ENCODE measurements at places on chromosomes 1 and 21.
A peak's percentile ranks its signal among the peaks of the same experiment; 100 is the strongest.

GRCh38 chr1:56831871-56832693 is 12.9 kb upstream of the FYB2 start:
- DNase-seq, result peak; percentile 83

DNA sequence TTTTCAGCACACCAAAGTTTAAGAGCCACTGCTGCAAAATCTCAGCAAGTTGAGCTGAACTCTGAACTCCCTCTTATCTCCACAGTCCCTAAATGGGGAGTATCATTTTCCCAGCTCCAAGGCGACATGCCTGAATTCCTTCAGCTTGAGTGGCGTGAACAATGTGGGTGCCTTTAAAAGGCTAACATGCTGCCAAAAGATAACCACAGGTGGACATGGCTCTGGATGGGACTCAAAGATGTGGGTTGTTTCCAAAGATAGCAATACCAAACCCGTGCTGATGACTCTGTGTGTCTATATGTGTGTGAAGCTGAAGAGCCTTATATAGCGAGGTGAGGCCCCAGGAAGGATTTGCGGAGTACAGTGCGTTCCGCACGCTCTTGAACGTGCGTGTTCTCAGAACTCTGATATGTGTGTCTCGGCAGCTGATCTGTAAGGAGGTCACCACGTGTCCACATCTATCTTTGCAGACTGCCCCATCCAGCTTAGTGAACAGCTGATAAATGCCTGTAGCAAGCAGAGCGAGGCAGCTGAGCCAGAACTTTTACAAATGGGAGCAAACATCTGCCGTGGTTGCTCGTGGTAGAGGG is 189.2 kb downstream of the DYRK1A start:
- peak; percentile 94 for DNase-seq

- DNase-seq, result no peak
Observed at GRCh38 chr21:42864286-42864685, 15.1 kb downstream of the WDR4 start.

- DNase-seq, result no peak
Observed at GRCh38 chr1:244804841-244805240, 30.6 kb upstream of the COX20 start.

- DNase-seq, result no peak
Observed at GRCh38 chr1:186626356-186626932, 53.8 kb downstream of the PTGS2 start.

GRCh38 chr1:239418681-239419080 is 32.3 kb downstream of the CHRM3 start:
- DNase-seq, result no peak

DNA sequence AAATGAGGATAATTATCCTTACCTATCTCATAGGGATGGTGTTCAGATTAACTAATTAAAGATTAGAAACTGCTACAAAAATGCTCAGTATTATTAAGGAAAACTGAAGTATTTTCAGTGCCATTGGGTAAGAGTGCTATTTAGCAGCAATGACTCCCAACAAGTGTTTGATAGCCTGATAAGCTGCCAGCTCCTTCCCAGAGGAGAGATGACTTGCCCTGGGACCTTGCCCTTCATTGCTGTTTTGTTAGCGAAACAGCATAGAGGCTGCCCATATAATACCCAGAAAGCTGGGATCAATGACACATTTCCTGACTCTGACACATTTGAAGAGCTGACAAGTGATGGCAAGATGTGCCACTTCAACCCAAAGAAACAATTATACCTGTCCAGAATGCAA is 592.2 kb downstream of the ADGRL2 start:
- DNase-seq, result no peak

DNA sequence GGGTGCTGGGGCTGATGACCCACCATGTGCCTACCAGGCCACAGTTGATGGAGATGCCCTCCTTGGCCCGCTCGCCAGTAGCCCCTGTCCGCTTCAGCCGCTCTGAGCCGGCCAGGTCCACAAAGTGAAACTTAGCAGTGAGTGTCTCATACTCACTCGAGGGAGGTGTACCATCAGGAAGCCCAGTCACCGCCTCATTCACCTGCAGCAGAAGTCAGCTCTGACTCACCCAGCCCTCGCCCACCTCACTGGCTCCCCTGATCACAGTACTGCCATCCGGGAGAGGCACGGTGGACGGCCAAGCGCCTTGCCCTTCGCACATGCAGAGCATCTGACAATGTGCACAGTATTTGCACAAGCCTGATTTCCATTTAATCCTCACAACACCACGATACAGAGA is 18.8 kb downstream of the KIF21B start:
- DNase-seq, result no peak

DNA sequence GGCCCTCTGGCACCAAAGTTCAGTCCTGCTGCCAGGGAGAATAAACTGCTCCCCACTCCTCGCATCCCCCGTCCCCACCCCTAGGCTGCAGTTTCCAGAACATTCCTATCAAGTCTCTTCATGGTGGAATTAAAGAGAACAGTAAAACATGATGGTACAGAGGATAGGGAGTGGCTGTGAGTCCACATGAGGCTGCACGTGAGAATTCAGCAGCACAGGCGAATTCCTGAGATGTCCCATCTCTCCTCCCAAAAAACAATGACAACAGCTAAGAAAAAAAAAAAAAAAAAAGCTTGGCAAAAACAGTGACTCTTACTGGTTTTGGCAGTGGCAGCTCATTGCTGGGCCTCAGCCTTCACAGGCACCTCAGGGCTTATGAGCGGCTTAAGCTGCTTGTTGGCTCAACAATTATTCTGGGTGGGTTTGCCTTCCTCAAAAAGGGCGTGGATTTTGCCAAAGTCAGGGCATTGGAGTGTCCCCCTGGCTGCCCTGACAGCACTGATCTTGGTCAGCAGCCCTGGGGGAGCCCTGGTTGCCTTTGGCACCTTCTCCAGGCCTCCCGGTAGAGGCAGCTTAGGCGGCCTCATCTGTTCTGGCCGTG is 5.7 kb upstream of the IFFO2 start:
- DNase-seq, result peak; percentile 12

GRCh38 chr1:46616277-46617107 is at the start of gene MOB3C:
MOB3C (minus strand) TSS chr1:46616811; CDS start chr1:46613321, 3,490 bp downstream.
- DNase-seq, result peak; percentile 92

DNA sequence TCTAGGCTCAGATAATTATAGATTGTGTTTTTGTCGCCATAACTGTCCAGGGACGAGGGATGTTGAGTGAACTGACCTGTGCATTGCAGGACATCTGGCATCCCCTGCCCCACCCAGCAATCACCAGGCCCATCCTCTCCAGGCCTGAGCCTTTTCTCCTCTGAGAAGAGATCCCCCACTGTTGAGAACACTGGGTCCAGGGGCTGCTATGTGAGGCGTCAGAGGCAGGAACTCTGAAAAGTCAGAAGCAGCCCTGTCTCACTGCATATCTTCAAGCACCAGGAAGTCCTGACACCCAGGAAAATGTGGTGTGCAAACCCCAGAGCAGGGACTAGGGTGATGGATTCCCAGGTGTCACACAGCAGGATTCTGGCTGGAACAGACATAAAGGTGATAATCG is 17.1 kb upstream of the ACBD3 start:
- no peak for DNase-seq

- no peak for DNase-seq
Observed at GRCh38 chr1:85830837-85831236, 122.6 kb upstream of the ZNHIT6 start.

- no peak for DNase-seq
Observed at GRCh38 chr1:68268896-68269483, 36.7 kb upstream of the WLS start.

- no peak for DNase-seq
Observed at GRCh38 chr1:38222891-38223290, 176.3 kb upstream of the POU3F1 start.

DNA sequence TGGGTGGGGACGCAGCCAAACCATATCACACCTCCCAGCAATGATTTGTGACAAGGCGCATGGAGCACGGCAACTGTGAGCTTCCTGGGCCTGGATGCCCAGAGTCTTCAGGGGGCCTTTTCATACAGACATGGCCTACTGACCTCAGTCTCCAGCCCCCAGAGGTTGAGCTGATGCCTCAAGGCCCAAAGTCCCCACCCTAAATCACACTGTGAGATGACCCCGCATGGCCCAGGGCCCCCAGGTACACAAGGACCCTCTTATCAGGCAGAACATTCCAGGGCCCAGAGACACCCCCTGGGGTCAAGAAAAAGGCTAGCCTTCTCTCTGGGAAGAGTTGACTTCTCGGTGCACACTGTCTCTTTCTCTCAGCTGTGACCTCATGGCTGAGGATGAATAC is 179.7 kb upstream of the C1orf174 start:
- no peak for DNase-seq

DNA sequence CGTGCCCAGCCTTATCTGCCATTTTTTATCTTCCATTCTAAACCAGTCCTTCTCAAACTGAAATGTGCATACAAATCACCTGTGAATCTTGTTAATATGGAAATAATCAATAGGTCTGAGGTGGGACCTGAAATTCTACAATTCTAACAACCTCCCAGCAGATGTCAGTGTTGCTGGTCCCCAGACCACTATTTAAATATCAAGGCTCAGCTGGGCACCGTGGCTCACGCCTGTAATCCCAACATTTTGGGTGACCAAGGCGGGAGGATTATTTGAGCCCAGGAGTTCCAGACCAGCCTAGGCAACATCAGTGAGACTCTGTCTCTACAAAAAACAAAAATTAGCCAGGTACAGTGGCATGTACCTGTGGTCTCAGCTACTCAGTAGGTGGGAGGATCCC is 4.1 kb downstream of the UQCRHL start:
- DNase-seq, result peak; percentile 38

DNA sequence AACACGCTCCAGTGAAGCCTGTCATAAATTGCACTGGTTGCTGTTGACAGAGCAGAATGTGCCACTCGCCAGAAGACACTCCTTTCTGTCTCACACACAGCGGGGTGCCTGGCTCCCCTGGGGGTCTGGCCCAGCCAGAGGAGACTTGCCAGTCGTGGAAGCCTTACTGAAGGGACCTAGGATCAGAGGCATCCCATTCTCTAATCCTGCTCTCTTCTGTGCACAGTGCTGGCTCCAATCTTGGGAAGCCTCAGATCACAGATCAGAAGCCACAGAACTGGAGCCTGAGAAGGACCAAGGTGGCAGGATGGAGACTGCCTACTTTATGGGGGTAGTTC is 1.4 kb downstream of the SLC9A1 start:
- DNase-seq, result no peak

DNA sequence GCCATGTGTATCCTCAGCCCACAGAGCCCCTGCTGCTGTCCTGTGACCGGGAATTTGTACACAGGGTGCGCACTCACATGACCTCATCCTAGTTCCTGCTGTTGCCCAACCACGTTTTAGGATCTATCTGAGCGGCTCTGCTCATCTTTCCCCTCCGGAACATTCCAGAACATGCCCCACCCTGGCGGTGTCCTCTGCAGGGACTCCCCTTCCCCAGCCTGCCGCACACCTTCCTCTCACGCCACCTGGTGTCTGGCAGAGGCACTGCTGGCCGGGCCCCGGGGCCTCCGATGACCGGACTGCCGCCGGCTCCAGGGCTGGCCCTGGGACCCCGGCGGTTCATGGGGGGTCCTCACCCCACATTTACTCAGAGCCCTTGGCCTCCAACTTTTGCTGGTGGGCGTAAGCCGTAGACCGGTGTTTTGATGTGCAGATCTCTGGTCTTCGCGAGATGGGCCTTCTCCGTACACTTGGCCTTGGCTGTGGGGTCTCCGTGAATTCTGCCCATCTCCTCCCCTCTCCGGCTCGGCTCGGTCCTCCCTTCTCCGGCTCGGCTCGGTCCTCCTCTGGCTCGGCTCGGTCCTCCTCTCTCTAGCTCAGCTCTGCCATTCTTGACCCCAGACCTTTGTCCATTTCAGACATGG is 29.5 kb downstream of the ARHGEF16 start:
- DNase-seq, result peak; percentile 8

GRCh38 chr21:21196087-21196486 is 197.9 kb downstream of the NCAM2 start:
- DNase-seq, result no peak

DNA sequence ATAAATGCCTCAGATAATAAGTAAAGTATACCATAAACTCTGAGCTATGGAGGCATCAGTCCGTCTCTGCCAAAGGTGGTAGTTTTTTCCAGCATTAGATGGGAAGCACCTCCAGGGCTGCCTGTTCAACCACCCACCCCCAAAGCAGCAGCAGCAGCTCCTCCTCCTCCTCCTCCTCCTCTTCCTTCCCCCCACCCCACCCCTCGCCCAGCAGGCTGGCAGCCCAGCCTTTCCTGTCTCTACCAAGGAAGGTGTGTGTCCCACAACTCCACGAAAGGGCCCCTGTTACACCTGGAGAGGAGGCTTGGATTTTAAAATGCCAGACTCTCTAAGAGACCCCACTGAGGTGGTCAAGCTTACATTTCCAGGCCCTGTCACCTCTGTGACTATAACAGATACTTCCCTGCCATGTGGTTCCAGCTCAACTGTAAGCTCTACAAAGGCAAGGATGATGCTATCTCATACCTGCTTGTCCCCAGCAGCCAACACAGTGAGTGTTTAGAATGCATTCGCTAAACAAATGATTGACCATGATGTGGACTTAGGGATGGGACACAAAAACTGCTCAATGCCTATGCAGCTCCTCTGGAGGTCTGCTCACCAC is 76.7 kb downstream of the GFI1 start:
- DNase-seq, result no peak

GRCh38 chr1:39405358-39405757 is 86.1 kb upstream of the BMP8A start:
- peak; percentile 65 for DNase-seq

GRCh38 chr1:179077396-179077795 is 4.5 kb upstream of the TOR3A start:
- DNase-seq, result no peak

DNA sequence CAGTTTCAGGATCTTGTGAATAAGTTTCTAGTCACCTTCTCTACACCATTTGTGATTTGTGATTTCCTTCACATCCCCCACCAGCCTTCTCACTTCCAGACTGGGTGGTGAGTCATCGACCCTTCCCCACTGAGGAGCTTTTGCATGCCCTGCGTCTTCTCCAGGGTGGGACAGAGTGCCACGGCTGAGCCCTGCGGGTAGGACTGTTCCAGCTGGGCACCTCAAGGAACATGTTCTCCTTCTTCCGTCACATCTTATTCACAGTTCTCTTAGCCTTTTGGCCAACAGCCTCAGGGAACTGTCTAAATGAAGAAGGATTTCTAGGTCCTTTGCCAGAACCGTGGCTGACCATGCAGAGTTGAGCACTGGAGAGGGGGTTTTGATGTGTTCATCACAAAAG is 116.5 kb downstream of the TMEM53 start:
- DNase-seq, result no peak

GRCh38 chr1:165403835-165404482 is 41.0 kb downstream of the RXRG start:
- DNase-seq, result no peak

DNA sequence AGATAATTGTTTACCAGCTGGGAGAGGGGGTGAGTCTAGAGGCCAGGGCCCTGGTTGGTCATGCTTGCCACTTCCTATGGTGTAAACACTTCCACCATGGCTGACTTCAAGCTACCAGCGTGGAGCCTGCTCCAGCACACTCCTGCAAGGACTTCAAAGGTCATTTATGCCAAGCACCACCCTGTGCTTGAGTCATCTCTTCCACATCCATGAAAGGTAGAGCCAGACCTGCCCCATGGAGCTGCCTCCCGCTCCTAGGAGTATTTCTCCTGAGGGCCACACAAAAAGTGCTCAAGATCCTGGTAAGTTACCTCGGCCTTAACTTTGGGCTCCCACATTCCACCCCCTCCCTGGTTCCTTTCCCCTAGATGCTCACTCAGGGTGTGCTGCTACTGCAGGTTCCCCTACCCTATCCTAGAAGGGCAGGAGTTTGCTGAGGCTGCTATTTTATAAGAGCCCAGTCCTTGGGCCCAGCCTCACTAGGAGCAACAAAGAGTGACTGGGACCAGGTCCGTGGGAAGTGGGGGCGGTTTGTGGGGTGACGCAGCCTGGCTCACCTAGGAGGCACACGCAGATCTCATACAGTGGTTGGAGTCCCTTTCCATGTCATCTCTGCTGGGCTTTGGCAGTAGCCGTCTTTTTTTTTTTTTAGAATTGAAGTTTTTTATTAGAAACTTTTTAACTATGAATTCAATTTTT is 2.4 kb downstream of the RAB7B start:
- no peak for DNase-seq
